ENCODE measurements at places on chromosomes 6 and 20.

- no peak for DNase-seq
Observed at GRCh38 chr20:58614984-58615760, 35.9 kb upstream of the STX16 start.

DNA sequence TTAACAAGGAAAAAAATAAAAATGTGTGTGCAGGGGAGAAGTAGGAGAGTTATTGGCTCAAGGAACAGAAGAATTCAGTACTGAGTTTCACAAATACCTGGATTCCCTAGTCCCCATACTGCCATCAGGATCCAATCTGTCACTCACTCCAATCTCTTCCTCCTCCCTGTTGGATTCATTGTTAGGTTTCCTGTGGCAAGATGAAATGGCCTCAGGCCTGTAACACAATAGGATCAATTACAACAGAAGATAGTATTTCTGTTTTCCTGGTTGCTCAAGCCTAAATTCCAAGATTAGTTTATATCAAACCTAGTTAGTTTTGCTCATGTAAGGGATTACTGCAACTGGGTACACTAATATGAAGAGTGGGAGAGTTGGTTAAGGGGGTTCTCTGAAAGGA is 24.4 kb downstream of the HCRTR2 start:
- no peak for DNase-seq

DNA sequence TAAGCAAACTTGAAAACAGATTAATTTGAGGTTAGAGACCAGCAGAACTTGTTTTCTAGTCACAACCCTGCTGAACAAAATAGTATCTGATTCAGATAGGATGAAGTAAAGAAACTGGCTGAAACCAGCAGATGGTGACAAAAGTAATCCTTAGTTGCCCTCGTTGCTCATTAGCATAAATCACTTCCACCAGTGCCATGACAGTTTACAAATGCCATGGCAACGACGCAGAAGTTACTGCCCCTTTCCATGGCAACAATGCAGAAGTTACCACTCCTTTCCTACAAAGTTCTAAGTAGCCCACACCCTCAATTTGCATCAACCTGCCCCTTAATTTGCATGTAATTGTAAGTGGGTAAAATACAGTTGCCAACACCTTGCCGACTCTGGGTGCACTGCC is 23.7 kb downstream of the SNRPB start:
- DNase-seq: no peak

DNA sequence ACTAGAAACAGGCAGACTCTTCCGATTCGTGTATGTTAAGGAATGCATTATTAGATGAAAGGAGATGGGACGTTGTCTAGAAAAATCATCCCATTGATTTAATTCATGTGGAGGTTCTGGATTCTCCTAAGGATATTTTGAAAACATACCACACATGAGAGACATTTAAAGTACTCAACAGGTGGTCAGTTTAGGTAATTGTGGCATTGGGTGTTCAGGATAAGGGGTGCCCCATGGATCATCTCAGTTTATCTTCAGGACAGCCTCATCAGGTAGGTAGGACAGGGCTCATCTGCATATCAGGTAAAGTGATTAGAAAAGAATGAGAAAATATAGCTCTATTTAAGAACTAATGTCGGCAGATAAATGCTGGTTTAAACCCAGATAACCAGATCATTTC is 15.9 kb upstream of the PDE10A start:
- DNase-seq: no peak

DNA sequence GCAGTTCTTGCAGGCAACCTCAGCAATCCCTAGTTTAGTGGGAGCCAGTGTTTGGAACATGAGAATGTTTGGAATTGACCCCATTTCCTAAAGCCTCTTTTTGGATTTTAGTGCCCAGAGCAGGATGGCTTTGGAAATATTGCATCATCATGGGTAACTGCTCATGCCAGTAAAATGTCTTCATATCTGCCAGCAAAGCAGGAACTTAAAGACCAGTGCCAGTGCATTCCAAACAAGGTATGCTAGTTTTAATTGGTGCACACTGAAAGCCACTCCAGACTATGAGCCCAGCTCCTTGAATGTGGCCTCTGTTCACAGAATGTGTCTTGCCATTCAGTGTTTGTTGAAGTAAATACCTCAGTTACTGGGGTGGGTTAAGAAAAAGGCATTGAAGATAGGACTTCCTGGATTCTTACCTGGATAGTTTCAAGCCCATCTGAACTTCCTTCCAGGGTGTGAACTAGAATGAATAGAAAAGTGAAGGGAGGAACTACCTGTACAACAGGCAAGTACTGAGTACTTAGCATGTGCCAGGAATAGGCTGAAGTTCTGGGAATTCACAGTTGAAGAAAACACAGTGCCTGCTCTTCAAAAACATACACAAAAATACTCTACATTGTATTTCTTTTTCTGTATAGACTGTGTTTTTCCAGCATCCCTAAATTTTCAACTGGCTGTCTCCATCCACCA is 70.5 kb downstream of the COL19A1 start:
- DNase-seq: no peak

GRCh38 chr6:7147051-7147671 is 39.4 kb downstream of the RREB1 start:
- no peak for DNase-seq

GRCh38 chr6:33980176-33981175 is 165.4 kb downstream of the GRM4 start:
- no peak for DNase-seq

DNA sequence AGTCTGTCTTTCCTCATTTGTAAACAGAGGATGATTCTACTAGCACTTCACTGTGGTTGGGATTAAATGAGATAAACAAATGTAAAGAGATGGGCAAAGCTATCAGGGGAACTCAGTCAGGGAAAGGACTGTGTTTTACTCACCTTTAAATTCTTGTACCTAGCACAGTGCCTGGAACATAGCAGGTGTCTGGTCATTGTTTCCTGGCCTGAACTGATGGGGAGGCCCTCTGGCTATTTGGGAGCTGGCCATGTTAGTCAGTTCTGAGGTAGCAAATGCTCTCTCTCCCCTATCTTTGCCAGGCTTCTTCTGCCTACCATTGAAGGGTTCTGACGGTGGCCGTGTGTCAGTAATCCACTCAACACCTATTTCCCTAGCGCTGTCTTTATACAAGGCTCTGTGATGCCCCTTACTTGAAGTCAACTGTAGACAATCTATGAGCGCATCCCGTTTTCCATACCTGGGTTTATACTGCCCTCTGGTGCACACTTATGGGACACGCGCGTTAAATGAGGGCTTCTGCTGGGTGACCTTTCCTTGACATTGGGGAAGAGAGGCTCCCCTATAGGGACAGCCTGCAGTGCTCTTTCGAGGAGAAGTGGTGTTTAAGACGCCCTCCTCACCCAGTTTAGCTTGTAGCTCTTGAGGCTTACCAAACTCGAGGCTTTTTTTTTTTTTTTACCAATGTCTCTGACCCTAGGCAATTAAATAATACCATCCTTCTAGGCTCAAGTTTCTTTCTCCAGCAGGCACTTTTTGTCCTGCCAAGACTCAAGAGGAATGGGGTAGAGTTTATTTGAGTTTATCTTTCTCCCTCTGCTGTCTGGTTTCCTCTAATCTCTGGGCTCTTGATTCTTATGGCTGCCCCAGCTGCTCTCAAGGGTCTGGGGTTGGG is 4.0 kb upstream of the SPATS1 start:
- peak; percentile 53 for DNase-seq

GRCh38 chr6:27694547-27694874 is 217.7 kb downstream of the OR2B2 start:
- DNase-seq: no peak

DNA sequence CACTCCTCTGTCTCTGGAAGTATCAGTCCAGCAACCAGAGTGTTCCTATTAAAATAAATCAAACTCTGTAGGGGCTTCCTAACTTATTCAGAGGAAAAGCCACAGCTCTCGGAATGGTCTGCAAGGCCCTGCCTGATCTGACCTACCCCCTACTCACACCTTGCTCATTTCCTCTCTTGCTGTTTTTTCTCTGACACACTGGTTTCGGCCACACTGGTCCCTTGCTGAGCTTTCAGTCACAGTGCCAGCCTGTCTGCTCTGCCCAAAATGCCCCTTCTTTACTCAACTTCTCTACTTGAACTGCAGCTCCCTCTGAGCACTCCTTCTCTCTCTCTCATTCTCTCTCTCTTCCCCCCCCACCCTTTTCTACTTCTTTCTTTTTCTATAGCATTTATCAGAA is 430.2 kb downstream of the UTRN start:
- DNase-seq: no peak

DNA sequence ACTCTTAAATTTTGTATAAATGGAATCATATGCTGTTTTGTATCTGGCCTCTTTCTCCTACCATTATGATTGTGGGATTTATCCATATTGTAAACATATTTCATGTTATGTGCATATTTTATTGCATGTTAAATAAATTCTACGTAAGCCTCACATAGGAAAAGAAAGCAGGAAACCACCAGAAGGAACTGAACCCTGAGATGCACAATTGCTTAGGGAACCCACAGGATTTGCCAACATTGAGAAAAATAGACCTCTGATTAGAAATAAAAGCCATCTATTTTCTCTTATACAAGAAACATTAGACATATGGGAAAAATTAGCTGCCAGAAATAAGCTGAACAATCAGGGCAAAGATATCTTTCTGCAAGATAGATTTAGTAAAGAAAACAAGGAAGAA is 111.2 kb upstream of the CARMIL1 start:
- DNase-seq: no peak

DNA sequence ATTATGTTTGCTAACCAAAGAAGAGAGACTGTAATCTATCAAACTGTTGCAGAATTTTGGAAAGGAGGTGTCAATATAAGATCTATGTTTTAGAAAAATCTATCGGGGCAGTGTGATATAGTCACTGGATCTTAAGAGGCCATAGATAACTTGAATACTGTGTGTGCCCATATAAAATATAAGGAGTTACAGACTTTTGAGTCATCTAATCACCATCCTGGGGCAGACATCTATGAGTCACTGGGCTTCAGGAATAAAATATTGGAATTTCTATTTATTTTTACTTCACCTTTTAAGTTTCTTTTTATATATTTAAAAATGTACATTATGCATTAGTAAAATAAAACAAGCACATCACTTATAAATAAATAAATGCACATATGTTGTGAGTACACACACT is 509.3 kb upstream of the MAN1A1 start:
- no peak for DNase-seq

DNA sequence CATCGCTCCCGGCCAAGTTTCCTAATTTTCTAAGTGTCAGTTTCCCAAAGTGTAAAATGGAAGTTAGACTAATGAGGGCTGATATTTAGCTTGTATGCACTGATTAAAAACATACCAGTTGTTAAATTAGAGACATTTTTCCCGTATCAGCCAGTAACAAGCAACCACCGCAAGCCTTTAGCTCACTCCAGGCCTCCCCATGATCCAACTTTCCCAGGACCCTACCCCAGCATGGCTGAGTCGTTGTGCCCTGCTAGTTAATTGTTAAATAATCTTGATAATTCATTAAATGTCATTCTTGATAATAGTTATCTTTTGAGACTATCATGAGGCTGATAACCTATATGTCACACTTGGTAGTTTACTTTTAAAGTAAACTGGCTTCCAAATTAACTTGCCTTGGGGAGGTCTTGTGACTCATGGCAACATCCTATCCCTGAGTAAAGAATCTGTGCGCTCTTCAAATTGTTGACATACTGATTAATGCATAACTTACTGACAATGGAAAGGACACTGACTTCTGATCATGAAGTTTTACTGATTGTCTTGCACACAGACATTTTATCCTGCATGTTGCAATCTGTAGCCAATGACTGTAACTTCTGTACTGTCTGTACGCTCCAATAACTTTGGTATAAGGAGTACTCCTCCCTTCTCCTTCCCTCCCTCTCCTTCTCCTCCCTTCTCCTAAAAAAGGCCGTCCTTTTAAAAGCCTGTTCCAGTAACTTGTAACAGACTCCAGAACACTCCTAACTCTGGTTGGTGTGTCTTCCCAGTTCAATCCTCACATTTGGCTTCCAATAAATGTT is 6.3 kb upstream of the GTF3C6 start:
- DNase-seq: peak; percentile 78

- DNase-seq: no peak
Observed at GRCh38 chr6:134979142-134979541, 29.2 kb upstream of the ALDH8A1 start.

GRCh38 chr20:63101781-63102720 is 95.3 kb upstream of the BHLHE23 start:
- peak; percentile 22 for DNase-seq

- no peak for DNase-seq
Observed at GRCh38 chr6:167566711-167567141, 241.8 kb downstream of the TTLL2 start.

DNA sequence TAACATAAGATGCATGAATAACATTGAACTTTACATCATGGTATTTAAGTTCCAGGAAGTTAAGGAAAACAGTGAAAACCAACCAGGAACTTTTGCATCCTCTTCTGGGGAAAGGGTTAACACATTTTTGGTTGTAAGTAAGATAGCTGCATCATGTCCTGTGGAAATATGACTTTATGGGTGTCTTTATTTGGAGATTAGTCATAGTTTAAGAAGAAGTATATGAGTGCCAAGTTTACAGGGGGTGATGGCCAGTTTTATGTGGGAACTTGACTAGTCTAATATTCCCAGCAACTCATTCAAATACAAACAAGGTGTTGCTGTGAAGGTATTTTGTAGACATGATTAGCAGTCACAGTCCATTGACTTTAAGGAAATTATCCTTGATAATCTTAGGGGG is 78.0 kb downstream of the PDE10A start:
- DNase-seq: no peak

DNA sequence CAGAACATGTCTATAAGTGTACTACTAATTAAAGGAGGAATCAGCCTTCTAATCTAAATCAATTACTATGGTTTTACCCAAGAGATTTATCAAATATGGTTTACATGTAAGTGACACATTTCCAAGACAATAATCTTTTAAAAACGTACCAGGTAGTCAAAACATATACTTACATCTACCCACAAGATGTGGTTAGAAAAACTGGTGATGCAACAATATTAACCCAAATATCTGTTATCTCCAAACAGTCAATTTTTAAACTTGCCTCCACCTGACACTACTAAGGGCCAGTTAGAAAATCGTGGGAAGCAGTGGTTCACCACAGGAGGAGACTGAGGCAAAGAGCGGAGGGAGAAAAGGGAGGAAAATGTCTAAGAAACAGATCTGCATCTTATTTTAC is 28.0 kb downstream of the NOL7 start:
- no peak for DNase-seq

- DNase-seq: no peak
Observed at GRCh38 chr20:21020659-21021471, 85.3 kb downstream of the LINC00237 start.
